Globus pallidus (tissue), 1 donor: ENCODE measurements at places on chromosomes 3 and 15.

DNA sequence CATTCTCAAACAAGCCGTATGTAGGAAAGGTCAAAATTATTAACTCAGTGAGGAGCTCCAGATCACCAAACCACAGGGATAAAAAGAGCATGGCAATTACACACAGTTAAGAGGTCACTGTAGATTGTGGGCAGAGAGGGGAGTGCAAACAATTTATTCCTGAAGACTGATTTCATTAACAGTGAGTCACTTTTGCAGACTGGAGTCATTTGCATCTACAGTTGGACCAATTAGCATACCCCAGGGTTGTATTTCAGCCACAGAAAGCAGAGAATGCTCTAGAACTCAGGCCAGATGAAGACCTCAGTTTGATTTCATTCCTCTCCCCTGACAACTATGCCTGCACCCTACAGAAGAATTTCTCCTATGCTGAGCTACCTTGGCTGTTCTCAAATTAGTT lies 40.1 kb downstream of the SETMAR start:
- DNase-seq: no peak

- no peak for DNase-seq
These were observed at the start of gene CA12 for GRCh38 chr15:63381301-63382204. TSS of gene CA12 (minus strand) at chr15:63381846. CDS start at chr15:63381720, 126 bp downstream.

DNA sequence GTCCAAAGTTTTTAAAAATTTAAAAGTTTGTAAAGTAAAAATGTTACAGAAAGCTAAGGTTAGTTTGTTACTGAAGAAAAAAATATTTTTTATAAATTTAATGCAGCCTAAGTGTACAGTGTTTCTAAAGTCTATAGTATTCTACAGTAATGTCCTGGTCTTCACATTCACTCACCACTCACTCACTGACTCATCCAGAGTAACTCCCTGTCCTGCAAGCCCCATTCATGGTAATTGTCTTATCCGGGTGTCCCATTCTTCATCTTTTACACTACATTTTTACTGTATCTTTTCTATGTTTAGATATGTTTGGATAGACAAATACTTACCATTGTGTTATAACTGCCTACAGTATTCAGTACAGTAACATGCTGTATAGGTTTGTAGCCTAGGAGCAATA lies 36.7 kb upstream of the ATP10A start:
- DNase-seq: no peak

DNA sequence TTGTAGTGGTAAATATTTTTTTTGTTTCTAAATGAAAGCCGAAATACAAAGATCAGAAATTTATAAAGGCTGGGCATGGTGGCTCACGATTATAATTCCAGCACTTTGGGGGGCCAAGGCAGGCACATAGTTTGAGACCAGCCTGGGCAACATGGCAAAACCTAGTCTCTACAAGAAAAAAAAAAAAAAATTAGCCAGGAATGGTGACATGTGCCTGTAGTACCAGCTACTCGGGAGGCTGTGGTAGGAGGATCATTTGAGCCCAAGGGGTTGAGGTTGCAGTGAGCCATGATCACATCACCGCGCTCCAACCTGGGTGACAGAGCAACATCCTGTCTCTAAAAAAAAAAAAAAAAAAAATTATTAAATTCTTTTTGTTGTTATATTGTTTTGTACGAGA lies 6.9 kb downstream of the DENND4A start:
- no peak for DNase-seq

- no peak for DNase-seq
These were observed 10.6 kb upstream of the PCSK6 start for GRCh38 chr15:101499863-101500713.

DNA sequence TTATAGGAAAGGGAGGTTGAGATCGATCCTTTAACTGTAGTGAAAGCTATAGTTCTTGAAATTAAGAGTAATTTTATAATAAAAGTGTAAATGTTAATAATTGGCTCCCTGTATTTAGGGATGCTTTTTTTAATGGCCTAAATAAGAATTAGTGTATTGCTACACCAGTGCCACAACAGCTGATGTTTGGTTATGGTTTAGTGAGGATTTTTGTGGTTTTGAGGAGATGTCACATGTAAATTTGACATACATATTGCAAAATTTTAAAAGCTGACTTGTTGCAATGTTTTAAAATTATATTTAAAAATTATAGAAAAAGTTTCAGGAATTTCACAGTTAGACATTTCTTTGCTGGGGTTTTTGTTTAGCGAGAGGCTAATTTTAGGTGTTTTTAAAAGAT lies 3.9 kb downstream of the TSC22D2 start:
- DNase-seq: no peak

GRCh38 chr15:99399061-99399460 lies 147.8 kb downstream of the LRRC28 start:
- no peak for DNase-seq

DNA sequence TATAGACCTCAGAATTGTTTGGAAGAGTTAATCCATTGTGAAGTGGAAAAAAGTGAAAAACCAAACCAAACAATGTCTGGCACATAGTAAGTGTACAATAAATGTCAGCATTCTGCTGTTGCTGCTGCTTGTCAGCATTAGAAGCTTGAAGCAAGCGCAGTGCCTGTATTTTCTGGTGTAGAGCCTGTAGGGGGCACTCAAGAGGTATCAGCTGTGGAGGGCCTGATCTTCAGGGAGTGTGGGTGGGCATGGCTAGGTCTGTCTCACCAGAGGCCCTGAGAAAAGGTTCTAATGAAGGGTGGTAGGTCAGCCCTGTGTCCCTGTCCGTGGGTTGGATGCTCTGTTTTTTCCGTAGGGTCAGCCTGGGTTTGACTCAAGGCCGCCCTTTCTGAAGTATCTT lies 3.6 kb downstream of the ADAMTSL3 start:
- DNase-seq: no peak

GRCh38 chr3:171465763-171466162 lies 5.6 kb upstream of the TNIK start:
- no peak for DNase-seq

GRCh38 chr3:142628801-142629200 lies 32.6 kb downstream of the PLS1 start:
- peak; percentile 28 for DNase-seq

GRCh38 chr15:70775160-70775559 lies 11.8 kb upstream of the UACA start:
- DNase-seq: no peak

DNA sequence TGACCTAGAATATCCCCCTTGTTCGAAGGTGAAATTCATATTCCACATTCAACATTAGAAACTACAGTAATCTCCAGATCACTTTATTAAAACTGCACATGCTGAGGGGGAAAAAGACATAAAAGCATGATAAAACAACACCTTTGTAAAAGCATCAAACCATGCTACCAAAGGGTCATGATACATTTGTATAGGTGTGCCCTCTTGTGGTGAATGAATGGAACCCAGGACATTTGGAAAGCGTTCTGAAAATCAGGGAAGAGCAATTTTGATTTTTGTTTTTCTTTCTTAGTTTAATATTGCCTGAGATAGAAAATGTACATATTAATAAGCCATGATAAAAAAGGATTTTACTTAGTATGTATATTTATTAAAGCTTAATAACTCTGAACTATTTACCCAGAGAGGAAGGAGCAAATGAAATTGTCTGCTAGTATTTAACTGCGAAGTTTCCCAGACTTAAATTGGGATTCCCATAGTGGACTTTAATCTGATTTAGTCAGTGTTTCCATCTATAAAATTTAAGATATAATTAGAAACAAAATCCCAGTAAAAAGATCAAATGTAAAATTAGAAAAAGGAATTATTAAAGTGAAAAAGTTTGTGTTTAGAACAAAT lies 105.8 kb upstream of the ARL6 start:
- no peak for DNase-seq

- DNase-seq: no peak
These were observed 82.9 kb upstream of the BOC start for GRCh38 chr3:113128386-113129015.

DNA sequence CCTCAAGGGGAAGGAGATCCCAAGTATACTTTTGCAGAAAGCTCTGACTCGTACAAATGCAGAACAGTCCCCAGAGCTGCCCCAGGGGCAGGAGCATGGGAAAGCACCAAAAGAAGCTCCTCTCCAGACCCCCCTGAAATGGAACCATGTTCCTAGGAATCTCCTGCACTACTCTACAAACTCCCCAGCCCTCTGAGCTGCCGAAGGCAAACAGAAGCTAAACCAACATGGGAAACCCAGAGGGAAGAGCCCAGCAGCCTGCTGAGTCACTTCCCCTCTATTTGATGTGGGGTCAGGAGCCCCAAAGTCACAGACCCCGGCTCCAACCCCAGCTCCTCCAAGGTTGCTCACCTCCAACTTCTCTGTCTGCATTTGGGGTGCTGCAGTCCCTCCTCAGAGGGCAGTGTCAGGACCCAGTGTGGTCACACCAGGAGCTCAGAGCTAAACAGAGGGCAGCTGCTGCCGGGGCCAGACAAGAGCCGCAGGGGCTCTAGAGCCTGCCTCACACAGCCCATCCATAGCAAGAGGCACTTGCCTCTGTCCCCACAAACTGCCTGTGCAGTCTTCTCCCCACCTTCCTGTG lies 3.8 kb upstream of the PLXNA1 start:
- DNase-seq: no peak

DNA sequence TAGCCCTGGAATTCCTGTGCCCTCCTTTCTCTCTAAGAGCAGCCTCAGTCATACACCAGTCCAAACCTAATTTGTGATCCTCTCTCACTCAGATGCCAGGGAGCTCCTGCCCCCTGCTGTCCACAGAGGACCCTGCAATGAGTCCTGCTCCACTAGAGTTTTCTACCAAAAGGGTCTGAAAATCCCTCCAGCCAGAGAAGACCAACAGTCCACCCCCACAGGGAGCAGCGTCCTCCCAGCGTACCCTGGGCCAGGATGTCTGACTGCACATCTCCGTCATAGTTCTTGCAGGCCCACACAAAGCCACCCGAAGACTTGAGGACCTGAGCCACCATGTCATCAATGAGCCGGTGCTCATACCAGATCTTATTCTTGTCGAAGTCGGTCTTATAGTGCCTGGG lies 15.4 kb downstream of the IDH2 start:
- DNase-seq: no peak

DNA sequence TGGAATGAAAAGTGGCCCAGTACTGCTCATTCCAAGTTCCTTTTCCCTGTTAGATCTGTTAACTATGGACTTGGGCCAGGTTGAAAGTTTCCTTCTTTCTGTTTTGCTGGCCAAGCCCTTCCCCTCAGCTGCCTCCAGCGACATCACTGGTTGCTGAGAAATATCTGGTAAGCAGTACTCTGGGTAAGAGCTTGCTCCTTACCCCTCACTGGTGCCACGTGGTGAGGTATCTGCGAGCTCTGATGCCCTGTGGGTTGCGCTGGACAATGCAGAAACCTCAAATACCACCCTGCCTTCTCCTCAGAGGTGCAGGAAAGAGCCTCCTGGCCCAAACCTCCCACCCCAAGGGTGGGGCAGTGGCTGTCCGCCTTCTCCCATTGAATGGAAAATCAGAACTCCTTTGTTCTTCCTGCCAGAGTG lies 42.9 kb upstream of the APH1B start:
- DNase-seq: peak; percentile 42

- no peak for DNase-seq
These were observed 176.4 kb upstream of the UBE2E1 start for GRCh38 chr3:23629181-23629894.

DNA sequence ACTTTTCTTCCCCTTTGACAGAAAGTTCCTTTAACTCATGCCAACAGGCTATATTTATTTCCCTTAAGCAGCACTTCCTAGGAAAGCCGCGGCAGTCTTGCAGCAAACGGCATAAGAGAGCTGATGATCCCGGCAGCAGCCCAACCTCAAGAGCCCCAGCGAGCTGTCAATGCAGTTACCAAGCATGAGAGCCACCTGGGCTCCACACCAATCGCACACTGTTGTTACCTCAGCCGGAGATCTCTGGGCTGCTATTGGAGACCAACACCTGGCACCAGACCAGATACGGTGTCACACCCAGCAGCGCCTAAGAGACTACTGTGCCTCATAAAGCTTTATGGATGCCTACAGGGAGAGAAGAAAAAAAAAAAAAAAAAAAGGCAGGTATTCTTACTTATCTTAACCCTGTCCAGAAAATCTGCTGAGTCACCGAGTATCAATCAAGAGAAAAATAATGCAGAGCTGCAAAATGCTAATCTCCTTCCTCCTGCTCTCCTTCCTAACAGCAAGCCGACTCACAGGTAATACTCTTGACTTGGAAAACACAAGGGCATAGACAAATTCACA lies 11.7 kb downstream of the ABCC5 start:
- DNase-seq: peak; percentile 36

GRCh38 chr3:53733446-53733845 lies 112.8 kb downstream of the CHDH start:
- no peak for DNase-seq

DNA sequence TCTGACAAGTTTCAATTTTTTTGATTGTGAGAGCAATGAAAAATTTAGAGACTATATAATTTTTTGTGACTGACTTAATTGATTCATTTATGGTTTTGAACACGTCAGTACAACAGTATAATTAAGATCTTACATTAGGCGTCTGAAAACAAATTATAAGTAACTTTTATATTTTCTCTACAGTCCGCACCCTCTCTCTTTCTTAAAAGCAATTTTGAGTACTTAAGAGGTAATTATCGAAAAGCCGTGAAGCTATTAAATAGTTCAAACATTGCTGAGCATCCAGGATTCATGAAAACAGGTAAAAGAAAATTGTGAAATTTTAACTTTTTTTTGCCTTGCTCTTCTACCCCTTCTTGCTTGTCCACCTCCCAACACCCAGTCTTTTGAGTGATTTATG lies 34.9 kb downstream of the CNOT10 start:
- no peak for DNase-seq

DNA sequence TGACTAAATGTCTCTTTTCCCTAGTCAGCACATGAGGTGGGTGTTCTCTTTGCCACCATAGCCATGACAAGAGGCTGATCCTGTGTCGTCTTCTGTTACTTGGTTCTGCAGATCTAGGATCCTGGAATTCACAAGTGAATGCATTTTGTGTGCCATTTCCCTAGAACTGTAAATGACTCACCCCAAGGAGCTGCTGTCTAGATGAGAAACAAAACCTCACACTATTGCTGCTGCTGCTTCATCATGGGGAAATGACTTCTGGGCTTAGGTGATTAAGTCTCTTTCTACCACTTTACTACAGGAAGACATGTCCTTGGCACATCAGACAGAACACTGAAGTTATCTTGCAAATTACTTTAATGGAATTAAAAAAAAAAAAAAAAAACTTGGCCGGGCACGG lies 54.9 kb downstream of the SLCO3A1 start:
- no peak for DNase-seq

DNA sequence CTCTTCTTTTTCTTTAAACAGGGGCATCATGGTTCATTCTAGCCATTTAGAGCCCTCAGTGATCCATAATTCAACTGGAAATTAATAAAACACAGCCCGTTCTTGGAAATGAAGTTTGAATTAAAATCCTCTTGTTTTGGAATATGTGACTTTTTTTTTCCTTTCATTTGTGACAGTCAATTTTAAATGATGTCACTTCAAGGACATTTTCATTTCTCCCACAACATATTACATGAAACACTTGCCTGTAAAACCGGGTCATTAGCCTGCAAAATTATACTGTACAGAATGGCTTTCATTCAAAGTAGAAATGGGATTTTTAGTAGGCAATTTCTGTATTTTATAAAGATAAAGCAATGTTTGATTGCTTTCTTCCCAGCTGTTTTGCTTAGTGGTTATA lies 789 bp upstream of the SEMA6D start:
- no peak for DNase-seq

- no peak for DNase-seq
These were observed 278.1 kb upstream of the PLSCR5 start for GRCh38 chr3:146883288-146883687.
